ENCODE measurements at places on chromosomes 7 and 10.

DNA sequence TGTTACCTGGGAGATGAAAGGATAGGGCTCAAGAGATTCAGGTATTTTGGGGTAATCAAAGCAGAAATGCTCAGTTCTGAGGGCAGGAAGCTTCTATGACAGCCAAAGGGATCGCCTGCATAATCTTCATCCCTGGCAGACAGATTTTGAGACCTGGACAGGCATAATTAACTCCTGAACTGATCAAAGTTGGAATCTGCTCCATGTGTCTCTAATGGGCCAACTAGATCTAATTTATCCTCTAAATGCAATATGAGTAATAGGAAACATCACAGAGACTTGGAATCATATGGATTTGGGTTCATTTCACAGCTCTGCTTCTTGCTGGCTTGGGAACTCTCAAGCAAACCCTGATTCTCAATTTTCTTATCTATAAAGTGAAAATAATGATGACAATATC, 41.2 kb upstream of the EPHB6 start:
- DNase-seq, result no peak

- DNase-seq, result no peak
Observed at GRCh38 chr7:116938678-116939077, 14.6 kb upstream of the ST7 start.

DNA sequence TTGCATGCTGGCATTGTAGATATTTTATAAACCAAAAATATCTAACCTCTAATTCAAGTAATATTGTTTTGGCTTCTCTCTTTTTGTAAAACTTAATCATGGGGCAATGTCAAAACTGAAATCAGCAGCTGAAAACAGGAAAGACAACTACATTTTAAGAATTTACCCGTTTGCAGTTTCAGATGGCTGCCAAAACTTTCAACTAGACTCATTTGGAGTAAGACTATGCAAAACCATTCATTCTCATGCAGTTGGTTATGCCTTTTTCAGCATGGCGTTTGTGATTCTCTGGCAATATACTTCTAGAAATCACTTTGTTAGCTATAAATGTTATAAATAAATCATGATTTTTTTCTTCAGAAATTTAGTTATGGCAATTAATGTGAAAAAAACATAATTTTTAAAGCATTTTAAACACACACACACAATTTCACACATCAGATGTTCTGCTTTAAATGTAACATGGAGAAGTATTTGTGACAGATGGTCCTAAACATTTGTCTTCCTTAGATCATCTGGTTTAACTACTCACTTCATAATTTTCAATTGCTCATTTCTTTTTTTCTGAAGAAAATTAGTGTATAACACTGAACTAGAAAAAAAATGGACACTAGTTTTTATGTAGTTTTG, 116.4 kb downstream of the ITGB8 start:
- DNase-seq, result no peak

- DNase-seq, result no peak
Observed at GRCh38 chr7:106717254-106717954, 56.4 kb upstream of the CCDC71L start.

- no peak for DNase-seq
Observed at GRCh38 chr7:31761646-31762045, 74.6 kb downstream of the PPP1R17 start.

DNA sequence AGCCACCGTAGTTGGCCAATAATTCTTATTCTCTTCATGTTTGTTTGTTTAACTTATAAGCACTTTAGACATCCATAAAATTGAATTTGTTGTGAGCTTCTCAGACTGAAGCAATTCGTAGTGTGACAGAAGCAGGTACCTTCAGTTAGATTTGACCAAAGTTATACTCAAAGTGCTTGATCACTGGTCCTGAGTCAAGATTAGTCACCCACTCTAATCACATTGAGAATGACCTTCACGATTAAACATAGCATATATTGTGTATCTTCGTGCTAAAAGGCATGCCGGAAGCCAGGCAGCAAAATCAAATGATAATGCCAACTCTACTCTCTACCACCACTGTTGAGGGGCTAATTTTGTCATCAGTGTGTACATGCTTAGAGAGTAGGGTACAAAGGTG, 763.7 kb upstream of the MBL2 start:
- no peak for DNase-seq

DNA sequence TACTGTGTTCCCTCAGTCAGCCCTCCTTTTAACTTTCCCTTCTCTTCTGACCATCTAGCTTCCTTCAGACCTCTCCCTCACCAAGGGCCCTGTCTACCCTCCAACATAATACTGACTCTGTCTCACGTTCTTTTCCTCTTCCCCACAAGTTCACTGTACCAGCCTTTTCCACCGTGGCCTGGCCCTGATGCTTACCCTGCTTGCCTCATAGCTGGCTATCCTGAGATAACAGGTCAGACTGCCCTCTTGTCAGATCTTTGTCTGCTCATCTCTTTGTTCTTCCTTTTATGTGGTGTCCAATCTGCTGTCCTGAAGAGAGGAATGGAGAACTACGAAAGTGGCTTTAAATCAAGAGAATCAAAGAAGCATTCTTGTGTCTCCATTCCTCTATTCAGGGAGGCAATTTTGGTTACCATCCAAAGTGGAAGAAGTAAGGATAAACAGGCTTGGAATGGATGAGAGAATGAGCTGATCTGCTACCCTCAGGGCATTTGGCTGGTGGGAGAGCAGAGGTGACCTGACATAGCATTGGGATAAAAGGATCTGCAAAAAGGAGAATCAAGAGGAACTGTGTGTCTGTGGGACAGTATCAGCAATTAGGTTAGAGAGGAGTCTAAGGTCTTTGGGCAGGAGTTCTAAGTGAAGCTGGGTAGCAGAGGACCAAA, 8.1 kb downstream of the BTAF1 start:
- DNase-seq, result no peak

GRCh38 chr10:99945263-99945662, 64.5 kb downstream of the DNMBP start:
- DNase-seq, result no peak

DNA sequence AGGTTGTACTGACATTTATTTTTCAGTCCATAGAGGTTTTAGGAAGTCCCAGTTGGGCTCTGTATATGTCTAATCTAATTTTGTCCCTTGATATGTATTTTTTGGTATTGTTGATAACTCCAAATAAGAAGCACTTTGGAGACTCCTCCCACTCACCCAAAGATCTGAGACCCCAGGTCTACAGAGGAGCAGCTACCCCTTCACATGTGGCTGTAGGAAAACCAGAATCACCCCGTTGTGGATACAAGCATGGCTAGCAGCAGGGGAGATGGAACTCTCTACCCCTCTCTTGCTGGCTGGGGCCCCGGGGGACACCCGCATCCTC, 9.4 kb downstream of the HHEX start:
- no peak for DNase-seq

Measured in CD4-positive, alpha-beta T cell treated with Interleukin-2 at 100 ng/mL for 4 hours (primary cell).